ENCODE measurements at places on chromosomes 2 and 18. TPM values are rescaled to one million over a fixed set of nuclear protein-coding genes. Genes with fewer than 3 reads are reported as not detected.

PSMA8 gene
- not detected for polyA plus RNA-seq

IMP4 gene
- polyA plus RNA-seq, result 194 TPM

PDE11A gene
- 0.23 TPM for polyA plus RNA-seq

RTKN gene
- polyA plus RNA-seq, result 40.2 TPM

PTPN2 gene
- 11.6 TPM for polyA plus RNA-seq

KIF3C gene
- 13.4 TPM for polyA plus RNA-seq

CFAP65 gene
- 0.45 TPM for polyA plus RNA-seq

CRYBA2 gene
- polyA plus RNA-seq, result not detected

ZSWIM2 gene
- not detected for polyA plus RNA-seq

CHRNG gene
- 0.05 TPM for polyA plus RNA-seq

ZEB2 gene
- polyA plus RNA-seq, result 0.22 TPM

C2orf92 gene
- polyA plus RNA-seq, result 2.3 TPM

IKZF2 gene
- polyA plus RNA-seq, result 1.7 TPM

FRZB gene
- polyA plus RNA-seq, result 4.4 TPM

ST8SIA3 gene
- polyA plus RNA-seq, result 0.77 TPM

WDPCP gene
- 7.3 TPM for polyA plus RNA-seq

RAX gene
- polyA plus RNA-seq, result 0.12 TPM

SERPINB11 gene
- not detected for polyA plus RNA-seq

MFSD2B gene
- polyA plus RNA-seq, result 0.33 TPM

GFPT1 gene
- polyA plus RNA-seq, result 13.3 TPM

ZNF521 gene
- 9.5 TPM for polyA plus RNA-seq

PSTPIP2 gene
- 0.93 TPM for polyA plus RNA-seq

SP100 gene
- polyA plus RNA-seq, result 0.16 TPM

CD226 gene
- not detected for polyA plus RNA-seq

STAMBP gene
- 35.8 TPM for polyA plus RNA-seq

CNTNAP5 gene
- polyA plus RNA-seq, result 0.13 TPM

ZNF385B gene
- polyA plus RNA-seq, result 0.82 TPM

ELOA2 gene
- polyA plus RNA-seq, result not detected

COX7A2L gene
- 67.1 TPM for polyA plus RNA-seq

ECEL1 gene
- 20.2 TPM for polyA plus RNA-seq

CNRIP1 gene
- polyA plus RNA-seq, result 5.0 TPM

SPC25 gene
- 21.0 TPM for polyA plus RNA-seq
